ENCODE measurements at places on chromosomes 4 and X. TPM values are rescaled to one million over a fixed set of nuclear protein-coding genes. Genes with fewer than 3 reads are reported as not detected.

PDE6B gene
- 10.1 TPM for total RNA-seq

DNA sequence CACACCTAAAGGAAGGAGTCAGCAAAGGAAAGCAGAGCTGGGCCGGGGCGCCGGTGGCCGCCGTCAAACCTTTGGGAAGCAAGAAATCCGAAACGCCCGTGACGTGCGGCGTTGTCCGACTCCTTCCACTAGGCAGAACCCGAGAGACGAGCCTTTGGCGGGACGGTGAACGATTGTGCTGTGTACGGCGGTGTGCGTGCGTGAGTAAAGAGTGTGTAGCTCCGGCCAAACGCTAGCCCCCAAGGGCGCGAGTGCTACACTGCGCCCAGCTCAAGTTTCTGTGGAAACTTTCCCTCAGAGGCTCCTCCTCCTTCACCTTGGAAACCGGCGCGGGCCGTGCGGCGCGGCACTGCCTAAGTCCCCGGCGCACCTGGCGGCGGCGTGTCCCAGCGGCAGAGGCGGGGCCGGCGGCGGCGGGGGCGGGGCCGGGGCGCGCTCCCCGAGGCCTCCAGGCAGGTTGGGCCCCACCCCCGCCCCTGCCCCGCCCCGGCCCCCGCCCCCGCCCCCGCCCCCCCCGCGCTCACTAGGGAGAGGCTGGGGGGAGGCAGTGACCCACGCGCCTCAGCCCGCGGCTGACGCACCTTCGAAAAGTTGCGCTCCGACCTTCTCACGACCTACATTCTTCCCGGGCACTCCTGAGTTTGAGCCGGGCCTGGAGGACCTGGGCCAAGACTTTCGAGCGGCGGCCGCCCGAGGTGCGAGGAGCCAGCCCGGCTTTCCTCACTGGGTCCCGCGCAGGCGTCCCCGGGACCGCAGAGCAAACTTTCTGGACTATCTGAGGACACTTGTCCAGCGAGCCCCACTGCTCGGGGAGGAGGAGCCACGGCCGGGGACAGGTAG is at the start of gene FHIP1A:
Gene FHIP1A, plus strand, starts transcription at position 547 of the 840 bp plus-strand sequence. CDS start 157,084 bp downstream, outside the sequence.
- DNase-seq = peak; percentile 86
- H3K4me3 ChIP-seq = peak within 1 kb of the TSS; percentile 68
- peaks cover 4% of the 10 kb centered on the region for H3K27me3 ChIP-seq
- H3K36me3 ChIP-seq = no peaks in the 10 kb centered on the region
- H3K27ac ChIP-seq = no peak within 1 kb of the TSS

- no peaks in the 10 kb centered on the region for H3K36me3 ChIP-seq
- no peaks in the 10 kb centered on the region for H3K4me1 ChIP-seq
- H3K27ac ChIP-seq = no peak overlapping the region
- no peak overlapping the region for H3K4me3 ChIP-seq
- no peaks in the 10 kb centered on the region for H3K27me3 ChIP-seq
- no peak for DNase-seq
Observed at GRCh38 chr4:189278597-189279165, 662.0 kb upstream of the FRG1 start.

GRCh38 chr4:110877778-110878370 is 255.0 kb upstream of the PITX2 start:
- H3K27ac ChIP-seq = no peak overlapping the region
- H3K36me3 ChIP-seq = no peaks in the 10 kb centered on the region
- no peaks in the 10 kb centered on the region for H3K27me3 ChIP-seq
- no peaks in the 10 kb centered on the region for H3K4me1 ChIP-seq

- DNase-seq = no peak
- no peaks in the 10 kb centered on the region for H3K27me3 ChIP-seq
- no peak overlapping the region for H3K27ac ChIP-seq
- no peaks in the 10 kb centered on the region for H3K4me1 ChIP-seq
Observed at GRCh38 chrX:8237718-8238117, 66.7 kb upstream of the VCX2 start.

HTR2C gene
- total RNA-seq = not detected

GRCh38 chrX:123088331-123088730 is 95.7 kb upstream of the GRIA3 start:
- H3K27me3 ChIP-seq = no peaks in the 10 kb centered on the region
- H3K4me1 ChIP-seq = no peaks in the 10 kb centered on the region
- no peak overlapping the region for H3K27ac ChIP-seq
- no peaks in the 10 kb centered on the region for H3K36me3 ChIP-seq
- DNase-seq = no peak

POLA1 gene
- 42.5 TPM for total RNA-seq

- DNase-seq = no peak
- H3K36me3 ChIP-seq = no peaks in the 10 kb centered on the region
- no peaks in the 10 kb centered on the region for H3K27me3 ChIP-seq
Observed at GRCh38 chrX:112058255-112058654, 24.3 kb downstream of the TRPC5 start.

DNA sequence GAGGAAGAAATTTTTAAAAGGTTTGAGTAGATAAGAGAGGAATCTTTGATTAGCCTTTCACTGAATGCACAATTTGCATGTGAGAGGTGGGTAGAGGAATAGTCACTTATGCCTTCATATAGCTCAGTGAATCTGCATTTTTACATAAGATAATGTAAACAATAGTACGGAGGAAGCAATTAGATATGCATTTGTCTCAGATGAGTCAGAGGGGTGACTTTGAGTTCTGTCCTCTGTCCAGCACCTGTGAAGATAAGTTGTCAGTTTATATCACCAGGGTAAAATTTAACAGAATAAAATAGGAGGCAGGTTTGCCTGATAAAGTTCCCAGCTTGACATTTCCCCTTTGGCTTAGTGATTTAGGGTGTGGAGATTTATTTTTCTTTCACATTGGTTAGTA is 841.9 kb downstream of the PCDH18 start:
- no peak overlapping the region for H3K4me3 ChIP-seq
- no peaks in the 10 kb centered on the region for H3K4me1 ChIP-seq
- H3K27me3 ChIP-seq = no peaks in the 10 kb centered on the region
- H3K27ac ChIP-seq = no peak overlapping the region

- no peak overlapping the region for H3K4me3 ChIP-seq
- H3K36me3 ChIP-seq = no peaks in the 10 kb centered on the region
- DNase-seq = no peak
- H3K27me3 ChIP-seq = no peaks in the 10 kb centered on the region
Observed at GRCh38 chr4:155532373-155533085, 134.1 kb upstream of the GUCY1A1 start.
